ENCODE measurements at places on chromosomes 7 and 10.

GRCh38 chr7:125984795-125985194 lies 1055.2 kb upstream of the POT1 start:
- no peak for DNase-seq

DNA sequence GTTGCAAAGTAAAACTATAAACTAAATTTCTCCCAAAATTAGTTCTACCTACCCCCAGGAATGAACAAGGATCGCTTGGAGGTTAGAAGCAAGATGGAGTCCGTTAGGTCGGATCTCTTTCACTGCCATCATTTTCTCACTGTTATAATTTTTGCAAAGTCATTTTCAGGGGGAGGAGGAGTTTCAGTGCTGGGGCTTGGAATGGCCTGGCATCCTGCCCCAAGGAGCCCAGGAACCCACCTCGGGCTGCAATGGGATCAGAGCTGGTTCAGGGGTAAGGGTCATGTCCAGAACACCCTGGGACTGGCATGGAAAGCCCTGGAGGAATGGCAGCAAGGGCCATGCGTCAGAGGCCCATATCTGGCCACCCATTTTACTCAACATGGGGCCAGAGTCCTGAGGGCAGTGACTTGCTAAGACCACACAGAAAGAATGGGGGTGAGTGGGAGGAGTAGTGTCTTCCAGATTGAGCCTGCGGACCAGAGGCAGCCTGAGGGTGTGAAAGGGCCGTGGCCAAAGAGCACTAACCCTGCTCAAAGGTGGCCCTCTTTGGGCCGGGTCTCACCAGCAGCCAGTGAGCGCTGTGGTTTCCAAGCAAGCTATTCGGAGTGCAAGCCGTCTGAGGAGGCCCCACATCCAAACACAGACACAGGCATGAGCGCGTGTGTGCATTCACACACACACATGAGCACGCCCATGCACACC lies 31.8 kb downstream of the GPRIN2 start:
- DNase-seq, result no peak

DNA sequence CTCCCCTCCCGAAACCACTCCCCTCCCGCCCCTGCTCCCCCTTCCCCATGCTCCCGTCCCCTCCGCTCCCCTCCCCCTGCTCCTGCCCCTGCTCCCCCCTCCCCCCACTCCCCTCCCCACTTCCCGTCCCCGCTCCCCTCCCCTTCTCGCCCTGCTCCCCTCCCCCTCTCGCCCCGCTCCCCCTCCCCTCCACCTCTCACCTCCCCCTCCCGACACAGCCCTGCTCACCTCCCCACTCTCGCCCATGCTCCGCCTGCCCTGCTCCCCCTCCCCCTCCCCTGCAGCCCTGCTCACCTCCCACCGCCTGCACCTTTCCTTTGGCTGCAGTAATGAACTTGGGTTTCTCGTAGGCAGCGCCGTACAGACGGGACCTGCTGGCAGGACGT lies 49.9 kb upstream of the NKX6-2 start:
- DNase-seq, result no peak

GRCh38 chr7:141702047-141702567 lies at the start of gene DENND11:
DENND11 (minus strand) TSS chr7:141702166; CDS start chr7:141702153, 13 bp downstream.
- DNase-seq, result no peak

- no peak for DNase-seq
Observed at GRCh38 chr10:10213237-10213636, 804.4 kb upstream of the CELF2 start.

DNA sequence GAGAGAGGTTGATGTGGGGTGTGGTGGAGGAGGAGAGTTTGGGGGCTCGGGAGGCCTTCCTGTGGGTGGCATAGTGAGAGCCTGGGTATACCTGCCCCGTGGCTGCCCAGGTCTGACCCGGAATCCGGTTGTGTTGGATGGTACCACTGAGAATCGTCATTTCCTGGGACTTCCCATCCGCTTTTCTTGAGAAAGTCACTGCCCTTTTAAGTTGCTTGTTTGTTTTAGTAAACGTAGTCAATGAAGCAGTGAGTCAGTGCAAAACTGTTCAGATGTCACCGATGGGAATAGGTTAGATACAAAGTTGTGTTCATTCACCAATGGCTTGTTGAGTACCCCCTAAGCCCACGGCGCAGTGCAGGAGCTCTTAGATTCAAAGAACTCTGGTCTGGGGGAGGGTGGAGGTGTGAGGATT lies 285.8 kb downstream of the CAMK1D start:
- no peak for DNase-seq

DNA sequence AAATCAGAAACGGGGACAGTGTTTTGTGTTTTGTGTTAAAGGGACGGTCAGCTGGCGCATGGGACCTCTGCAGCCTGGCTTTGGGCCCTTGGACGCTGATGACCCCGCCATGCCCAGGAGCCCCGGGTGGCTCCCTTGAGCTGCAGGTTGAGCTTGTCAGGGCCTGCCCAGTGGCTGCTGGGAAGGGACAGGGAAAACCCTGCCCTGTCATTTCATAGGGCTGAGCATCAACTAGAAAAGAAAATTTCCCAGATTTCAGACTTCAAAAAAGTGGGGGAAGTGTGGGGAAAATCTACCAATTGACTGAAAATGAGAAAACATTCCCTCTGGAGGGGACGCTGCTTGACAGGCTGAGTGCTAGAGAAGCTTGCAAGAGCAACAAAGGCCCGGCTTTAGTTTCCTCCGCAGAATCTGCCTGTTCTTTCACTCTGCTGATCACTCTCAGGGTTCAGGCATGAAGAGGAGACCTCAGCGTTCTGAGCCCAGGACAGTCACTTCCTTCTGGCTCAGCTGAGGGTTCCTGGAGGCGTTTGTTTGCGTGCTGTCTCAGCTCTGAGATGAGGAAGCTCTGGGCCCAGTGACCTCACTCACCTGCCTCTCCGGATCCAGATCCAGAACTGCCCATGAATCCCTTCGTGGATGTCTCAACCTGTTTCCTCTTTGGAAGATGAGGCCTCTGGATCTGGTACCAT lies 18.6 kb upstream of the DNAJB6 start:
- DNase-seq, result no peak

DNA sequence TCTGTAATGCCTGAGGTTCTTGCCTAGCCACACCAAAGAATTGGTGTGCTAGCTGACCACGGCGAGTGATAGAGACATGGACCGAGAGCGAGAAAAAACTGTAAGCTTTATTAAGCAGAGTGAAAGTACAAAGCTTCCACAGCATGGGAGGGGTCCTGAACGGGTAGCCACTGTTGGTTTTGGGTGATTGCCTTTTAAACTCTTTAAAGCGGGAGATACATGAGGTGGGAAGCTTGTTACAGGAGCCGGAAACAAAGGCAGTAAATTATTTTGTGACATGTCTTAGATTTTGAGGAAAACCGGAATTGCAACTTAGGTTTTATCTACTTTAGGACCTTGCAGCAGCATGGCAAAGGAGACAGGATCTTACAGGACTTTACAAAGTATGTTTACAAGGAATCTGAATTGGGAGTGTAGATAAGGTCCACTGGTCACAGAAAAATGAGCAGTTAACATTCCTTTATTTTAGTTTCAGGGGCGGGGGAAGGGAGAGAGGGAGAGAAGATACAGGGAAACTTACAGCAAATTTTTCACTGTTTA lies 252.7 kb upstream of the MBL2 start:
- no peak for DNase-seq

GRCh38 chr7:157785486-157786186 lies 448.8 kb downstream of the DNAJB6 start:
- DNase-seq, result no peak

GRCh38 chr10:130357951-130358350 lies 221.8 kb downstream of the GLRX3 start:
- no peak for DNase-seq

DNA sequence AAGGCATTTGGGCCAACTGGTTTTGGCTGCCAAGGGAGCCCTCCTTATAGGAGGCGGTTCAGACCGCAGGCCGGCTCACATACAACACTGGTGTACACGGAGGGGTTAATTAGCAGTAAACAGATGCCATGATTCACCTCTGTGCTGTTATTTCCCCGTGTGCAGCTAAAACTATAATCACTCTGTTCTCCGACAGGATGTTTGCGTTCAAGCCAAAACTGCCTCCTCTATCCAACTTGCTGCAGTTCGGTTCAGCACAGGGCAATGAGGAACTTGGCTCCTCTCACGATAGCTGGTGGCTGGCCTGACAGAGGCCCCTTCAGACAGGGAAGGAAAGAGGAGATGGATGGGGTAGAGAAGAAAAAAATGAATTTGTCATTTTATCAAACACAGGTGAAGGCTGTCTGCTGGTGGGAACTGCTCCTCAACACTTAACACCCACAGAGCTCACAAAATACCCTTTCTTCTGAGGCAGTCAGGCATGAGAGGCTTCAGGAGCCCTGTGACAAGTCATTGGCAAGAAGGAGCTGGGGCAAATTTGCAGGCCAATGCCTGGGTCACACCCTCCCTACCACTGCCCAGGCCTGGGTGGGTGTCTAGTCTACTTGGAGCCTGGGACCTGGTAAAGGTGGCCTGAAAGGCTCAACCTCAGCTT lies 24.0 kb downstream of the KCNMA1 start:
- no peak for DNase-seq

- DNase-seq, result no peak
Observed at GRCh38 chr7:130988443-130988842, 254.4 kb upstream of the KLF14 start.

- DNase-seq, result no peak
Observed at GRCh38 chr10:112634096-112634830, 187.2 kb downstream of the VTI1A start.

DNA sequence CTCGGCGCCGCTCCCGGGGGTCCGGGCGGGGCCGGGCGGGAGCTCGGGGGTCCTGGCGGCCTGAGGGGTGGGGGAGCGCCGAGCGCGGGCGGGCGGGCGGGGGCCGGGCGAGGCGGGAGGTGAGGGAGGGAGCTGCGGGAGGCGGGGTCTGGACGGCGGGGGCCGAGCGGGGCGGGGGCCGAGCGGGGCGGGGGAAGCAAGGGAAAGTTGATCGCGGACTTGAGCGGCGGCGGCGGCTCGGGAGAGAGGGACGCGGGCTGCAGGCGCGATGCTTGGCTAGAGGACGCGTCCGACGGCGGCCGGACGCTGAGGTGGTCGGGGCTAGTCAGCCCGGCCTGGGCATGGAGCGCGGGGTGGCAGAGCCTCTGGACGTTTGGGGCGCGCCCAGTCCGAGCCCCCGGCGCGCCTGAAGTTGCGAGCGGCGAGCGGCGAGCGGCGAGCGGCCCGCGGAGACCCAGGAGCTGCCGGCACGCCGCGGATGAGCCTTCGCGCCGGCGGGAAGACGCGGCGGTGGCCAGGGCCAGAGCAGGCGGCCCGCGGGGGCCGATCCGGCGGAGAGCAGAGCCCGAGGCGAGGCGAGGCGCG lies at the start of gene CDH23:
Gene CDH23, plus strand, starts transcription at position 210 of the 585 bp plus-strand sequence. CDS start 42,912 bp downstream, outside the sequence.
- DNase-seq, result no peak

DNA sequence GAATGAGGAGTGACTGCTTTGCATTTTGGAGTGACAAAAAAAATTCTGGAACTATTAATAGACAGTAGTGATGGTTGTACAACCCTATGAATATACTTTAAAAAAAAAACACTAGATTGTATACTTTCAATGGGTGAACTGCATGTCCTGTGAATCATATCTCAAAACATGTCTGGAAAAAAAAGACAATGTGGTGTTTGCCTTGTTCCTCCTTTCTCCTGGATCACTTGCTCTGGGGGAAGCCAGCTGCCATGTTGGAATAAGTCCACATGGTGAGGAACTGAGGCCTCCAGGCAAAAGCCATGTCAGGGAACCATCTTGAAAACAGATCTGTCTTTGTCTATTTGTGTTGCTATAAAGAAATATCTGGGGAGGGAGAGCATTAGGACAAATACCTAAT lies 39.5 kb upstream of the YAE1 start:
- DNase-seq, result no peak

- DNase-seq, result no peak
Observed at GRCh38 chr10:119724593-119725516, 995 bp upstream of the INPP5F start.

- DNase-seq, result no peak
Observed at GRCh38 chr10:89274928-89275327, 23.4 kb upstream of the LIPA start.

- DNase-seq, result no peak
Observed at GRCh38 chr7:107212725-107213124, 43.9 kb downstream of the HBP1 start.

DNA sequence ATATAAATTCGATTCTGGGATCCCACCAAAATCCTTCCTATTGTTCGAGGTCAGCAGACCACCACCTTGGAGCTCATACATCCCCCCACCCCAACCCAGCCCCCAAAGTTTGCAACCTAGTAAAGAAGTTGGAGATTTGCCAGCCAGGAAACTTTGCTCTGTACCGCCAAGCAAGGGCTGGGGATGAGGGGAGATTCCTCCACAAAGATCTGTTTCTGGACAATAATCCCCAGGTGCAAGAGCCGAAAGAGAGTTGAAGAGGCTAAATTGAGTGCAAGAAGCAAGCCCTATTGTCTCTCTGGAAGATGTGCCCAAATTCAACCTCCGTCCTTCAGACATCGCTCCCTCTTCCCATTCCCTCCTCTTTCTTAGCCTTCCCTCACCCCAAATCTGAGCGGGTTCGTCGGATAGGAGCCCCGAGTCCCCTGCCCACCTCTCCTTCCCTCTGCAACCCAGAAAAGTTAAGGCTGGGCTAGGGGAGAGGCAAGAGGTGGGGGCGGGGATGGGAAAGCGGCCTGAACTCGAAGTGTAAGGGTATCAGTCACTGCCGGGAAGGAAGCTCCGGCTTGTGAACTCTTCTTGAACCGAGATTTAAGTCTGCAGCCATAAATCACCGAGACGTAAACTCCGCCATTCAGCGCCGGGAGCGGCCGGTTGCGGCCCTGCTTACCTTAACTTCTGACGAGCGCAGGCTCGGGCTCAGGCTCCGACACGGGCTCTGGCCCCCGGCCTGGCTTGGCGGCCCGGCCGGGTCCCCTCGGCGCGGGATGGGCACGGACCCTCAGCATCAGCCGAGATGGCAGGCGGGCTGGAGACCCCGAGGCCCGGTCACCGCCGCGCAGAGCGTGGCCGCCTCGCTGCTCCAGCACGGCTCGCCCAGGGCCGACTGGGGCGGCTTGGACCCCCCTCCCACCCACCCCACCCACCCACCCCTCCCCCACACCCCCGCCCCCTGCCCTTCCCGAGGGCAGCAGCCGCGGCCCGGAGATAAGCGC lies 10.8 kb upstream of the HOXA2 start:
- no peak for DNase-seq

DNA sequence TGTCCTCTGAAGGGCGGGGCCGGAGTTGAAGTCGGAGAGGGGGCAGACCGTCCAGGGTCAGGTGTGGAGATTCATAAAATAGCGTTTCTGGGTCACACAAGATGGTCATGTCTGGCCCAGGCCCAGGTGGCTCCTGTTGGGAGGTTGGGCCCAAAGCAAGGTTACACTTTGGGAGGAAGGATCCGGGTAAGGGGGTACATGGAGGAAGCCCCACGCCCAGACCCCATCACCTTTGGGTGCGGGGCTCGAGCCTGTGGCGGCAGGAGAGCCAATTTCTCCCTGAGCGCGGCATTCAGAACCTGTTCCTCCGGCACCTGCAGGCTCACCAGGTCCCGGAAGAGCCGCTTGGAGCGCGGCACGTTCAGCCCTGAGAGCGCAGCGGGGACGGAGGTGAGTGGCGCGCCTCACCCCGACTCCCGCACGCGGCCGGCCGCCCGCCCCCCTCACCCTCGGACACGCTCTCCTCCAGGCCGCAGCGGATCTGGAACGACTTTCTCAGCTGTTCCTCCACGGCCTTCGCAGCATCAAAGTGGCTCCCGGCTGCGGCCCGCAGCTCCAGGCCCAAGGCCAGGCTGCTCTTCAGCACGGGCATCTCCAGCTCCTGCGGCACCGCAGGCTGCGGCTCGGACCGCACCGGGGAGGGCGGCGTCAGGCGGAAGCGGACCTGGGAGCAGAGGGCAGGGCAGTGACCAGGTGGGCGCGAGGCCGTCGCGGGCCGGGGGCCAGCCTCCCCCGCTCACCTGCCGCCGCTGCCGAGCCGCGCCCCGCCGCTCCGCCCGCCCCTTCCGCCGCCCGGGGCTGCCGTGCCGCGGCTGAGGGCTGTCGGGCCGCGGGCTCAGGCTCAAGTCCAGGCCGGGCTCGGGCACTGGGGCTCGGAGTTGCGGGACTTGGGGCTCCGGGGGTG lies 644 bp downstream of the PPP1R35 start:
- DNase-seq, result no peak

Measured in AG09309 (cell line).